ENCODE measurements at places on chromosomes 1 and 21.

- DNase-seq: no peak
Observed at GRCh38 chr1:115655916-115656315, 14.1 kb downstream of the VANGL1 start.

DNA sequence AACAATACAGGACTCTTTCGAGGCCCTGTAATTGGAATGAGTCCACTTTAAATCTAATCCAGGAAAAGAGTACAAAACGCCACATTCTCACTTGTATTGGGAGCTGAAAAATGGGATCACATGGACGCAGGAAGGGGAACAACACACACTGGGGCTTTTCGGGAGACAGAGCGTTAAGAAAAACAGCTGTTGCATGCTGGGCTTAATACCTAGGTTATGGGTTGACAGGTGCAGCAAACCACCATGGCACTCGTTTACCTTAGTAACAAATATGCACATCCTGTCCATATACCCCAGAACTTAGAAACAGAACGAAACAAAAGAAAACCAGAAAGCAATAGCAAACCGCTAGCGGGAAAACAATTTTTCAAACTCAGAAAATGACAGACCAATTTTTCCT is 1532.7 kb upstream of the TPTE start:
- no peak for DNase-seq

- DNase-seq: peak; percentile 54
Observed at GRCh38 chr1:11736746-11737639, 1.1 kb downstream of the AGTRAP start.

- no peak for DNase-seq
Observed at GRCh38 chr1:64228167-64228957, 24.9 kb downstream of the UBE2U start.

- DNase-seq: no peak
Observed at GRCh38 chr1:81305997-81306452, 494.7 kb upstream of the ADGRL2 start.

DNA sequence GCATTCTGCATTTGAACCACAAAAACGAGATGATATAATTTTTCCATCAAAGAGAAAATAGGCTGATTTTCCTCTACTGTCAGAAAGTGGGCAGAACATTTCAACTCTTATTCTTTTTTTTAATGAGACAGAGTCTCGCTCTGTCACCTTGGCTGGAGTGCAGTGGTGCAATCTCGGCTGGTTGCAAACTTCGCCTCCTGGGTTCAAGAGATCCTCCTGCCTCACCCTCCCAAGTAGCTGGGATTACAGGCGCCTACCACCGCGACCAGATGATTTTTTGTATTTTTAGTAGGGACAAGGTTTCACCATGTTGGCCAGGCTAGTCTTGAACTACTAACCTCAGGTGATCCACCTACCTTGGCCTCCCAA is 11.6 kb downstream of the DSTYK start:
- DNase-seq: no peak

DNA sequence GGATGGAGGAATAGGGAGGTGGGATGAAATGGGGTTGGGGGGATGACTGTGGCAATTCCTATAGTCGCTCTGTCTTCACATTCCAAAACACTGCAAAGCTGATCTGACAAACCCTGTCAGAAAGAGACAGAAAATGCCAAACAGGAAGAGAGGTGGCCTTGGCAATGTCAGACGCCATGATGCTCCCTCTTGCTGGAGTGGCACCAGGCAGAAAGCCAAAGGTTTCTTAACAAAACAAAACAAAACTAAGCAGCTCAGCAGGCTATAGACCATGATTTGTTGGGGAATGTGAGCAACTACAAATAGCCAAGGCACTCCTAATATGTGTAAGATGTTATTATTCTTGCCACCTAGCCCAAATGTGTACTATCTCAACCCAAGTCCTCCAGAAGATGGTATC is 42.9 kb upstream of the PLA2G2C start:
- no peak for DNase-seq

DNA sequence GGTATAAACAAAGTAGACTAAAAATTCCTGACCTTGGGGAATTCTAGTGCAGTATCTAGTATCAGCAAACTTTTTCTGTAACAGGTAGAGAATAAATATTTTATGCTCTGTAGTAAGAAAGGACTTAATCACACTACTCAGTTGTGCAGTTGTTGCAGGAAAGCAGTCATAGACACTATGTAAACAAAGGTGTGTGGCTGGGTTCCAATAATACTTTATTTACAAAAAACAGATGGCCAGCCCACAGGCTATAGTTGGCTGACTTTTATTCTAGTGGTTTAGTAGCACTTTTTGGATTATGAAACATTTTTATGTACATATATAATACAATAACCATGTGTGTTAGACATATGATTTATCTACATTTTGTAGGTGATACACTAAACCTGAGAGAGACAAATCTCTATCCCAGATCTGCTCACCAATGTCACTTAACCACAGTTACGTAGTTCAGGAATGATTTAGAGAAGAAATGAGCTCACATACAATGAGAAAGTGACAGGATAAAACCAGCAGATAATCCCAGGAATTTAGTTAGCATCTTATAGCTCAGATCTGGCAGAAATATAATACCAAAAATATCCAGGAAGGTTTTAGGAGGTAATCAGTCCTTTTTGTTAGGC is 56.1 kb downstream of the MIER1 start:
- DNase-seq: peak; percentile 10

DNA sequence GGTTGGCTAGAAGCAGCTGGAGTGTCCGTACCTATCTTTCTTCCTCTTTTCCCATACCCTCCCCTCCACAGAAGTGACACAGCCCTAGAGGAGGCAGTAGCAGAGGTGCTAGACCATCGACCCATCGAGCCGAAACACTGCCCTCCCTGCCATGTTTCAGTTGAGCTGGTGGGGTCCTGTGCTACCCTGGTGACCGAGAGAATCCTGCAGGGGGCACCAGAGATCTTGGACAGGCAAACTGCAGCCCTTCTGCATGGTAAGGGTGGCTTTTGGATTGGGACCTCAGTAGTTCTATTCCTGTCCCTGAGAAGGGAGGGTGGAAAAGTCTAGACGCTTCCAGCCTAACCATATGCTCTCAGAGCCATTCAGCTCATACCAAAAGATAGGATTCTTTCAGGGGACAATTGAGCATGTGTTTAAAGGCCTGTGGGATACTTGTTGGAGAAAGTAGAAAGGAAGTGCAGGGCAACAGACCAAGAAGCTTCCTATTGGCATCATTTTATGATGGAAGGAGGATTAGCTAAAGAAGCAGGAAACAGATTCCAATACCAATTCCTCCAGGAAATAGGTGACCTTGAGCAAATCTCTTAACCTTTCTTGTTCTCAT is 11.7 kb upstream of the BNIPL start:
- peak; percentile 91 for DNase-seq

DNA sequence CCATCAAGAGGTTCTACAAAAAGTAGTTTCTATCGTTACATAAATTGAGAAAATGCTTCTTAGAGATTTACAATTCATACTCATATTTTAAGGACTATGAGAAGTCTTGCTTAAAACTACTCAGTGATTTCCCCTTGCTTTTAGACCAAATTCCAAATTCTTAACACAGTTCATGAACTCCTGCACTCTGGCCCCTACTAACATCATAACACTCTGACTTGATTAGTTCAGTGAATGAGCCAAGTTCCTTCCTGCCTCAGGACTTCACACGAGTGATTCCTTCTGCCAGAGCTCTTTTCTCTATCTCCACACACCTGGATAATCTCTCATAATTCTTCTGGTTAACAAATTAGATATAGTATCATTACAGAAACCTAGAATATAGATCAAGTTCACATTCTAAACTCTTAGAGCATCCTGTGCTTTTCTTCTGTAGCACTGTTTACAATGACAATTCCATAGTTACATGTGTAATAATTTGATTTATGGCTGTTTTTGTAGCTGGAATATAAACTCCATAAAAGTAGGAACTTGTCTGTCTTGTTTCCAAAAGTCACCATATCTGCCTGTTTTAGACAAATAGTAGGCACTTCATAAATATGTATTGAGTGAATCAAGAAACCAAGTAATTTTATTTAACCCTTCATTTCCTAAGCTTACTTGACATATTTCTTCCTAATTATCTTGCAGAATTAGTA is 59.9 kb downstream of the NUF2 start:
- DNase-seq: no peak

DNA sequence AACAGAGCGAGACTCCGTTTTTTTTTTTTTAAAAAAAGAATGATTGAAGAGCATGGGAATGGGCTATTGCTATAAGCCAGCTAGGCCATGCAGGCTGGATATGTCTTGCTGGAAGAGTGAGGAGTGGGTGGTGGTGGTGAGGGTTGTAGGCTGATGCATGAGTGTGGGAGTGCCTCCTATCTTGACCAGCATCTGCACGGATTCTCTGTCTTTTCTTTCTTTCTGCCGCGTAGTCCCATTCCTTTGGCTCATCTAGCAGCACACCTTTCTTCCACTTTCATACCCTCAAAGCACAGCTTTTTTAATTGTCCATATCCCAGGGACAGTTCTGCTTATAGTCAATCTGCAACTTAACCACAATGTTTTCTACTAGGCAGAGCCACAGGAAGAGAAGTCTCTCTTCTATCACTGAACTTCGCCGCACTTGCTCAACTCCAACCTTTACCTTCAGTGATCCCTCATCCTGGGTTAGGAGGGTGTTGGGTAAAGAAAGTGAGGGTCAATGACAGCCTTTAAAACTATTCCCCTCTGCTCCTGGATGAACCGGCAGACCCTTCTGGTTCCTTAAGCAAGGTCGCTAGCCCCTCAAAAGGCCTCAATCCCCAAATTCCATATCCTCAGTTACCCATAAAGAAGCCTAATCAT is 15.2 kb downstream of the ADCY10 start:
- DNase-seq: no peak

GRCh38 chr1:72137656-72138055 is 144.7 kb downstream of the NEGR1 start:
- no peak for DNase-seq

DNA sequence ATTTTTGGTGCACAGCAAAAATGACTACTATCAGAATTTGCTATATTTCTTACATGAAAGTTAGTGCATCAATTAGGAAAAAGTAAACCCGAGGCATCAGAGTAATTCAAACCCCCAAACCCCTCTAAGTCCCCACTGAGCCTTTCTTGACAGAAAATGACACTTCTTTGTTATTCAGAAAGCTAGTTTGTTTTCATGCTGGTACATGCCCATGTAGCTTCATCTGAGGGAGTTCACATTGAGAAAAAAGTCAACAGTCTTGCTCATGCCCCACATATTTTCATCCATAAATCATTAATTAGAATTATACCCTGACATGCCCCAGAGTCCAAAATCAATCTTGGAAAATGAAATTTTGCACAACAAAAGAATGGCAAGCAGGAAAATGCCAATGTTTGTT is 39.9 kb upstream of the PDC start:
- DNase-seq: no peak

GRCh38 chr1:86621286-86621685 is 74.4 kb downstream of the CLCA4 start:
- DNase-seq: no peak

- no peak for DNase-seq
Observed at GRCh38 chr1:183734543-183735036, 70.3 kb upstream of the RGL1 start.

DNA sequence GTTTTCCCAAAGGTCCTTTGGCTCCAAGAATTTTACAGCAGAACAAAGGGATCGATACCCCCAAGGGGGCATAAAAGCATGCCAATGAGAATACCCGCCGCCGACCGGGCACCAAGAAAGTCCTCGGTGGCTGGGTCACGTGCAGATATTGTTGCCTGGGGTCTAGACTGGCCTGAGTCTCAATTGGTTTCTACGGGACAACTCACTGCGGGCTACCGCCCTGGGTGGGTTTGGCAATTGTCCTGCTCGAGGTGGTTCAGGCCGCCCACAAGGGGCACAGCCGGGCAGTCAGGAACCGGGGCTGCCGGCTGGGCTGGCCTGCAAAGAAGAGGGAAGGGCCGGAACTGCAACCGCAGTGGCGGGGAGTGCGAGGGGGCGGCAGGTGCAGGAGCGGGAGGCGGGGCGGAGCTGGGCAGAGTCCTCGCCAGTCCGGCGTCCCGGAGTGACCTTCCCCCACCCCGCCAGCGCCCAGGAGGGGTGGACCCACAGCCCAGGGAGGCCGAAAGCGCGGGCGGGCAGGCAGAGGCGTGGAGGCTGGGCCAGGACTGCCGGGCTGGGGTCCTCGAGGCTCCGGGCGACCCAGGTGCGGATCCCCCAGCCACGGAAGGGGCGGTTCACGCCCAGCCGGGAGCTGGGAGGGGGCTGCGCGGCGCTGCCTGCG is 926 bp upstream of the ATP1B1 start:
- DNase-seq: peak; percentile 35

DNA sequence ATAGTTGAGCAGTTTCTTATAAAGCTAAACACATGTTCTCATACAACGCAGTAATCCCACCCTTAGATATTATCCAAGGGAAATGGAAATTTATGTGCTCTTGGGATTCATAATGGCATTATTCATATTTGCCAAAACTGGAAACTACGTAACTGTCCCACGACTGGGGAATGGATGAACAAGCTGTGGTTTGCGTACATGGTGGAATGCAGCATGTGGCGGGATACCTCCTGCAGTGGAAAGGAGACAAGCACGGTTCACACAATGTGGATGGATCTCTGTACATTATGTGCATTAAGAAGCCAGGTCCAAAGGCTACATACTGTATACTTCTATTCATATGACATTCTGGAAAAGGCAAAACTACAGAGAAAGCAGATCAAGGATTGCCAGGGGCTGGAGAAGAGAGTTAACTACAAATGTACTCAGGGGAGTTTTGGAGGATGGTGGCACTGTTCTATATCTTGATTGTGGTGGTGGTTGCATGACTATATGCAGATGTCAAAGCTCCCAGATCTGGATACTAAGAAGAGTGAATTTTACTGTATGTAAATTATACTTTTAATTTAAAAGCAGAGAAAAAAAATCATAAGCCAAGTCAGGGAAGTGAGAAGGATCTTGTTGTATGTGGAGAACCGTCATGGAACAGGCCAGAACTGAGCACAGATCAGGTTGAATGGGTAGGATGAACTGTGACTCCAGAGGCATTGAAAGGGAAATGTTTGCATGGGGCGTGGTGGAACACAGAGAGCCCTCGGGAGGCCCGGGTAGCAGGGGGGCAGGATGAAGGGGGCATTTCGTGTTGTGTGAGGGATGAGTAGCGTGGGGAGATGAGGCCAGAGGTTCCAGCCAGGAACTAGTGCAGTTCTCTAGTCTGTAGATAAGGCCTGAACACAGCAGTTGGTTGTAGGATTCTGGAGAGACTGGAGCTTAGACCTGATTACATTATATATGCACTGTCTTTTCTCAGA is 90.7 kb downstream of the GALNT2 start:
- no peak for DNase-seq

GRCh38 chr1:8660411-8660828 is 157.0 kb downstream of the RERE start:
- DNase-seq: no peak

DNA sequence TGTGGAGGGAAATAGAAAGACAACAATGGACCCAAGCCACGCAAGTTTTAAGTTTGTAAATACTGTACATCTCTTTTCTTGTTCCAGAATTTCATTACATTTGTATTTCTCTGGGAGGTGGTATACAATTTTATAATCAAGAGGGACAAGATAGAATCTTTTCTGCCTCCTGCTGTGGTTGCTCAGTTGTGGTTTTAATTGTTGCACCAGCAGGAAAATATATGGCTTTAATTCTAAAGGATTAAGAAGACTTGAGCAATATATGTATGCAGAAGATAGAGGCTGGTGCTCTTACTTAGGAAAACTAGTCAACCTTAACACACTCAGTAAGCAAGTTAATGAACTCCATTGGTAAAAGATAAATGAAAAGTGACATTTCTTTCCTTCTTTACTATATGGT is 19.8 kb upstream of the ASB17 start:
- no peak for DNase-seq
